ENCODE measurements at places on chromosomes 13 and 19.

GRCh38 chr19:11091703-11092153, 2.5 kb downstream of the LDLR start:
- DNase-seq = no peak

DNA sequence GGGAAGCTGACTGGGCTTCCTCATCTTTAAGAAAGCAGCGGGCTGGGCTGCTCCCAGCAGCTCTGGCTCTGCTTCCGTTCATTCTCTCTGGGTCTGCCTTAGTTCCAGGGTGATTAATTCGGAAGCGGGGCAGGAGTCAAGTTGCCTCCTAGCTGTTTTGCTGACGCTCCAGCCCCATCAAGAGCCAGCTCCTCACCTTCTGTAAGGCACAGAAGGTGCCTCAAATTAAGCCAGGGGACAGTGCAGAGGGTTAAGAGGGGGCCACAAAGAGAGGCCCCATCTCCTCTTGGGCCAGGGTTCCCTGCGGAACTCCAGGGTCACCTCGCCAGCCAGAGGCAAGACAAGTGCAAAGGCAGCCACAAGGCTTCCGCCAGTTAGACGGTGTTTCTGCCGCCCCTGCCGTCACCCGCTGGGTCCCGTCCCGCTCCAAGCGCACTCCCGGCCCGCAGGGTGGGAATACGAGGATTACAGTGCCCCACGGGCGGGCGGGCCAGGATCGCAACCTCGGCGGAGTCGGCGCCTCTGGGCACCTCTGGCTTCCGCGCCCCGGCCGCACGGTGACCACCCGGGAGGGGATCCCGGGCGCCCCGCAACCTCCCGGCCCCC, 508 bp downstream of the SLC15A1 start:
- no peak for DNase-seq

DNA sequence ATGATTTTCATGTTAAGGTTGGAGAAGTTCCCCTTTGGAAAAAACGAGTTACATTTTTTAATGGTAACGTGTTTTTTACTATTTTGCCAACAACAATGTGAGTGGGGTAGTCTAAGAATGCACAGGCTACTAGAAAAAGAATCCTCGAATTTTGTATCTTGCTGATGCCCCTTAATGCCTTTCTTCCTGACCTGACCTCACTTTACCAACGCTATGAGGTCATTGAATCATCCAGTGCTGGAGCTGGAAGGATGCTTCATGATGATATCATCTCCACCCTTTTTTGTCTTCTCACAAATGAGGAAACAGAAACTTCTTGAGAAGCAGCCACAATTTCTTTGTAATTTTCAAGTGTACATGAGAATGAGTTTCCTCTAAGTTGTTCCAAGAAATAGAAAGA, 8.2 kb upstream of the UBL3 start:
- no peak for DNase-seq

DNA sequence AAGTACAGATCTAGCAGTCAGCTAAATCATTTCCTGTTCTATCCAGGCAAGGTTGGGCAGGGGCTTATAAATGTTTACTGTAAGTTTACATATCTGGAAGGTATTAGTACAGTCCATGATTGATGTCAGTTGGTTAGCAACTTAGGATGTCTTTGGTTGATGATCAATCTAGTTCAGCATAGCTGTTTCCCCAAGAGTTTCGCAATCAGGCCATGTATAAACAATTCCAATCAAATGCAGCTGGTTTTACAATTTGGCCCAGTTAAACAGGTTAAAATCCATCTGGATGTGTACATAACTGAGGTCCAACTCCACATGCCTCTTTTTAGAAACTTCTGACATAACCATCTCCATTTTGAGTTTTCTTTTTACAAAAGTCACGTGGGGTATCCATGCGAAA, 6.9 kb downstream of the ZNF221 start:
- DNase-seq = no peak

DNA sequence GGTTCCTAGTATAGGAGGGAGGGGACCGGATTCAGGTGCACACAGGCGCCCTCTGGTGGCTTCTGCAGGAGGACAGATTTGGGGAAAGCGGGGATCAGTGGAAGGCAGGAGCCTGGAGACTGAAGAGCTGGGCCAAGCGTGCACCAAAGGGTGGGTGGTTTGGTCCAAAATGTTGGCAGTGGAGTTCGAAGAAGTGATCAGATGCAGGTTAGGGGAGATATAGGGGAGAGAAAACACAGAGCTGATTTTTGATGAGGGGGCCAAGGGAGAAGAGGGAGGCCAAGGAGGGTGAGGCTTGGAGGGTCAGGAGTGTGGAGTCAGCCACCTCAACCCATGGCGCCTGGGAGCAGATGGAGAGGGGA, 6.8 kb upstream of the CARM1 start:
- peak; percentile 61 for DNase-seq

GRCh38 chr13:36345438-36346221, 564 bp downstream of the SPART start:
- DNase-seq = peak; percentile 23

DNA sequence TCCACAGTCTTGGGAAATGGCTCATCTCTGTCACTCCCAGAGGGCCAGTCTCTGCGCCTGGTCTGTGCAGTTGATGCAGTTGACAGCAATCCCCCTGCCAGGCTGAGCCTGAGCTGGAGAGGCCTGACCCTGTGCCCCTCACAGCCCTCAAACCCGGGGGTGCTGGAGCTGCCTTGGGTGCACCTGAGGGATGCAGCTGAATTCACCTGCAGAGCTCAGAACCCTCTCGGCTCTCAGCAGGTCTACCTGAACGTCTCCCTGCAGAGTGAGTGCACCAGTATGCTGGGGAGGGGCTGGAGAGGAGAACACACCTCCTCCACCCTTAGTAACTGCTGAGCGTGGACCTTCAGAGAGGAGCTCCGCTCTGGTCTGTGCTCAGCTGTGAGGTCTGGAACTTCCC, 2.3 kb downstream of the SIGLEC9 start:
- no peak for DNase-seq

DNA sequence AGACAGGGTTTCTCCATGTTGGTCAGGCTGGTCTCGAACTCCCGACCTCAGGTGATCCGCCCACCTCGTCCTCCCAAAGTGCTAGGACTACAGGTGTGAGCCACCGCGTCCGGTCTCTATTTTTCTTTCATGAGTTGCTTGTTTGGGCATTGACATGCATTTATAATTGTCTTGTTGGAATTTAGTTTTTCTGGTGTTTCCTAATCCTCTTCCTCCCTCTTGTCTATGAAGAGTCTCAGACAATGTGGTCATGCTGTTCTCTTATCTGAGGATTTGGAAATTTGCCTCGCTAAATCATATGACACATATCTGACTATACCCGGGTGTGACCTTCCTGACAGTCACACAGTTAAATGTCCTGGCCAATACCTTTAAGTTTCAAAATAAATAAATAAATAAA, 7.4 kb upstream of the CEACAM18 start:
- DNase-seq = no peak

Data from stimulated activated CD4-positive, alpha-beta T cell treated with anti-CD3 and anti-CD28 coated beads, TNF-alpha, amount 100 ng/mL, for 4 hours (primary cell).